ENCODE measurements at places on chromosomes 7 and 10. TPM values are rescaled to one million over a fixed set of nuclear protein-coding genes. Genes with fewer than 3 reads are reported as not detected.

The TCAF2 gene
- total RNA-seq = 1.6 TPM

GRCh38 chr7:82778021-82778420, 334.4 kb upstream of the CACNA2D1 start:
- no peak for DNase-seq

DNA sequence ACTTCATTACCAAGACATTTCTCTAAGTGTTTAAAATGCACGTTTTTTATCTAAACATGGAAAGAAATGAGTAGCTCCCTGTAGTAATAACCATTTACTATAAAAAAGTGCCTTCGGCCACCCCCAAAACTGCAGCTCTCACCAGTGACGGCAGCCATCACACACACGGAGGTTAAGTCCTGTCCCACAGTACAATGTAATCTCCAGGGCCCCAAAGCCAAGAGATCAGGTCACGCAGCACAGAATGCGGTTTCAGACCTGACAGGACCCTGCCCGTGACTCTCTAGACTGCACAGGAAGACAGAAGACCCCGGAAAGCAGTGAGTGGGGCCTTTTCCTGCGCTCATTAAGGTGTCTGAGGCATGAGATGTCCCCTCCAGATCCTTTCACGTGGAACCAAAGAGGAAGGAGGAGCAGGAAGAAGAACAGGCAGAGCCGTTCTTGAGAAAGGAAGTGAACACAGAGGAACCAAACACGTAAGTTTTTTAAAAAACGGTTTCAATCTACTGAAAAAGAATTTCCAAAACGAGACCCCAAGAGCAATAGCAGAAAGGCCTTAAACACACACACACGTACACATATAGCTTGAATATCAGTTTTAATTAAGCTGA, 125.7 kb downstream of the ZMYND11 start:
- DNase-seq = no peak

GRCh38 chr7:90723866-90724265, 127.7 kb downstream of the CDK14 start:
- DNase-seq = no peak

DNA sequence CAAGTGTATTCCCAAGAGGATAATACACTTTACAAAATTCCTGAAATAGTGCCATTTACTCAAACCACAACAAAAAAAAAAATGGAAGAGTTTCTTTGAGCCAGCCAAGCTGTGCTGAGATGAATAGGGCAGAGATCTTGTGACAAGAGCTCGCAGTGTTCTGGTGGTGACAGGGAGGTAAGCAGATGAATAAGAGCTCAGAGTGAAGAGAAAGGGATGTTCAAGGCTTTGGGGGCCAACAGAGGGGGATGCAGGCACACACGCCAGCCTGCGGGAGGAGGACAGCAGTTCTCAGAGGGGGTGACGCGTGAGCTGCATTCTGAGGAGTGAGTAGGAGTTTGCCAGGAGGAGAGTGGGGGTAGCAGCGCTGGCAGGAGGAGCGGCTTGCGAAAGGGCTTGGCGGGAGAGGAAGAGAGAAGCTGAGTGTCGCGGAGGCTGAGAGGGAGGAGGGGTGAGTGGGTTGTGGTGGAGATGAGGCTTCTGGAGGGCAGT, 194.4 kb upstream of the IMMP2L start:
- no peak for DNase-seq

The THSD7A gene
- total RNA-seq = 1.2 TPM

DNA sequence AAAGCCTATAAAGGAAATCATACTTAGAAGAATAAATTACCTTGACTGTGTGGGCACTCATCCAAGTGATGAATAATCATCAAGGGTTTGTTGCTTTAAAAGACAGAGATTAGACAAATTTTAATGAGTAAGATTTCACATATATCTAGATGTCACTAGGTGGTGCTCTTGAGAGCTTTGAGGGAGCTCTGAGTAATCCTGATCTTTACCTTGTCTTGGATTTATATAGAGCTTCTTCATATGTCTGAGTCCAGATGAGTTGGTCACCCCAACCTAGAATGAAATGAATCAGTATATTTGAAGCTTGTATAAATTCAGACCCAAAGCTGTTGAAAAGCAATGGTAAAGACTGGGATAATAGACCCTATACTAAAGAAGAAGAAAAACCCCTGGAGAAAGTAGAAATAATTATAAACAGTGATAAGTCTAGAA, 3.7 kb downstream of the AGR2 start:
- no peak for DNase-seq

The PIK3AP1 gene
- total RNA-seq = 4.7 TPM

DNA sequence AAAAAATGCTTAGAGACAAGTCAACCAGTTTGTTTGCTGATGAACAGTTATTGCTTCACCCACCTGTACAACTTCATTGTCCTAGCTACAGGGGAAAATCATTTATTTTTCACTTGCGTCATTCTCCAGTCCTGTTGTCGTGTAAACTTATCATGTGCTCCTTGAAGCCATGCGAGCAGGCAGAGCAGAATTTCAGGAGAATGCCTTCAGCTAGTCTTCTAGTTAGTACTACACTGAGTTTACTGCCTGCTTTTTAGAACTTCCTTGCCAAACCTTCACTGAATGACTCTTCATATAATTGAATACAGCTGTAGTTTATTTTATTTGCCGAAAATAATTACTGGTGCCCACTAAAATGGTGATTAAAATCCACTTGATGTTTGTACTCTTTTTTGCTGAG, 15.6 kb downstream of the RPA3 start:
- no peak for DNase-seq

- DNase-seq = no peak
Measured at GRCh38 chr7:37084303-37084702, 360.0 kb upstream of the AOAH start.

GRCh38 chr7:29019896-29020295, 61.8 kb upstream of the TRIL start:
- peak; percentile 57 for DNase-seq

GRCh38 chr10:6920072-6921019, 340.3 kb upstream of the PRKCQ start:
- peak; percentile 94 for DNase-seq

The PON1 gene
- total RNA-seq = not detected

DNA sequence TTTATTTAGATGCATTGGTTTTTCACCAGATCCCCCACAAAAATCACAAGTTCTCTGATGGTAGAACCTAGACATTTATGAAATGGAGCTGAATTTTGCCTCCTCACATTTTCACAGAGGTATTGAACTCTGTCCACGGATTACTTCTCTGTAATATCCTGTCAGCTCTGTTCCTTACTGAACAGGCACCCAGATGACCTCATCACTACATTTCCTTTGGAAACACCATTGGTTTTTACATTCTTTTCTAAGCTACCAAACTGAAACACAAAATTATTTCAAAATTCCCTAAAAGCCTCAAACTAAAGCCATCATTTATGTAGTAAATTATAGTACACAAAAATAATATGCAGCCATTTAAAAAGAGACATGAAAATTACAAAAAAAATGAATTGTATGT, 98.3 kb upstream of the KCNIP2 start:
- no peak for DNase-seq

DNA sequence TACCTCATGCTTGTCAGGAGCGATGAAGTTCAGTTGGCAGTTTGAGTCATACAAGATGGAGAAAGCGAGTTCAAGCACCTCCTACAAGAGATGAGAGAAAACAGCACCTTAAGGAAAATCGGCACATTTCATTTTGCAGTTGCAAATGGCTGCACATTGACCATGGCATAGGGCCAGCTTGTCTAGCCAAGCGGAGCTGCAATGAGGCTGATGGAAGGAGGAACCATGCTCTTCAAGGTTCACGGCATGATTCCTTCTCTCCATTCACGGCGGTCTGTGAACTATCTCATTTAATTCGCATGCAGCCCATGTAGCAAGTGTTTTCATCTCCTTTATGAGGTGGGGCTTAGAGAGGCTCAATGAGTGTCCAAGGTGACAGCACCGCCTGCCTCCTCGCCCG, 137.4 kb upstream of the AOAH start:
- peak; percentile 60 for DNase-seq

DNA sequence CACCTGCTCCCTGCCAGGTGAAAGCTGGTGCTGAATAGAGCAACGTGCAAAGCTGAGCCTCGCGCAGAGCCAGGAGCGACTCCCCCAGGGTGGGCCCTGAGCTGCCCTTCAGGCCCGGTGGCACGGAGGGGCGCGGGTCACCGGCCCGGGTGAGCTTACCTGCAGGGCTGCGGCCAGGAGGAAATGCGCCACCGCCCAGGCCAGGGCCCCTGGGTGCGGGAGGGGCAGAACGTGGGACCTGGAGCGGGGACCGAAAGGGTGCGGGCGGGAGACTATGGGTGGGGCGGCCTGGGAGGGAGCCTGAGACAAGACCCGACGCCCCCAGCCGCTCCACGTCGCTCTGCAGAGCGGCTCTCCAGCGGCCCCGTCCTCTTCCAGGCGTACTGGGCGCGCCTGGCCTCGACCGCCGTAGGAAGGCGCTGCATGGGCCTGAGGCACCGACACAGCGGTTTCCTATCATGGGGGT, 122.1 kb downstream of the BTAF1 start:
- no peak for DNase-seq
